ENCODE measurements at places on chromosomes 7 and 10. TPM values are rescaled to one million over a fixed set of nuclear protein-coding genes. Genes with fewer than 3 reads are reported as not detected.
A peak's percentile ranks its signal among the peaks of the same experiment; 100 is the strongest.

DNA sequence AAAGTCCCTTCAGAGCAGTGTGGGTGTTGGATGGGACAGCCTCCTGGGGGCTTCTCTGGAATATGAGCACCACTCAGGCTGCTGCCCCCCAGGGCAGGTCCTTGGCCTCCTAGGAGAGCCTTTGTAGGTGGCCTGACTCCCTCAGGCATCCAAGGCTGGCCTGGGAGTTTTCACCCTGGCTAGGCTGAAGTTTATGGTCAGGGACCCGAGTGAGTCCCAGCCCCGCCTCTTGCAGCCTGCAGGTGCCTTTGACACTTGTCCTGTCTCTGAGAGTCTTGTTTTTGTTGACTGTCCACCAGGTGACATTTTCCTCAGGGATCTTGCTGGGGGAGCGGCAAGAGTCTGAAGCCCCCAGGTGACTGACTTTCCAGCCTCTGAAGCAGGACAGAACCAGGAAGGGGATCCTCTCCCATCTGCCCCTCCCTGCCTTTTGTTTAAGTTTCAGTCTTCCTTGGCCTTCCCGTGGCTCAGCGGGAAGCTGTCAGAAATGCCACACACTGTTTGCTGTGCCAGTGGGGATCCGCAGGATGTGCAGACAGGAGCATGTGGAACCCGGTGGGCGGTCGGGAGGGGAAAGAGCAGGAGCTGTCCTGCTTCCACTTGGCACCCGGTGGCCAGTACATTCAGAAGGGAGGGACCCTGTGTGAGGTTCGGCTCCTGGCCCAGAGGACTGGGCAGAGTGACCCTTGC lies 59.5 kb downstream of the LRRC18 start:
- DNase-seq = no peak

GRCh38 chr10:106711313-106711906 lies 453.1 kb downstream of the SORCS1 start:
- peak; percentile 48 for DNase-seq

DNA sequence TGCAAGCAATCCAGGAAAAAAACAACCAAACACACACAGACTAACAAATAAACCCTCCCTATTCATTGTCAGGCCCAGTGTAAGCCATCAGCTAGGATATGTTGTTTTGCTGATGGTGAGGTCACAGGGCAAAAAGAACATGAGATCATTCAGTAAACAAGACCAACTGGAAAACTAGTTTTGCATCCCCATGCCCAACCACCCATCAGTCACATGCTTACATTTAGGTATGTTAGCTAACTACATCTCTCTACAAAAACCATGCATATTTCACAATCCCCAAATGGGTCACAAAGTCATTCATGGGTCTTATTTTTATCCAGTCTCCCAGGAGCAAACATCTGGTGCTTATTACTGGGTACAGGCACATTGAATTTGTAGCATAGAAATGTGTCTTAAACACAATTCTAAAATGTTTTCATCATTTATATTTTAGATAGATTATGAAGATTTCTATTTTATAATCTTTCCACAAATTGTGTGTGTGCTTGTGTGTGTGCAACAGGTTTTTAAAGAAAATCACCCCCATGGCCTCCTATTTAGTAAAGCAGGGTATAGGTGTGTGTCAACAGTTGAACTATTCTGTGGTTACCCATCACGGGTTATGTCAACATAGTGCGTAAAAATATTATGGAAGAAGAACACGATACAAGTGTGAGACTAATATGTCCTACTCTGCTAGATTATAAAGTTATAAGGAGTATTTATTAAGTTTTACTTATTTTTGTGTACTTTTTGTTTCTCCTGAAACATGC lies 103.8 kb upstream of the AKR1E2 start:
- DNase-seq = no peak

DNA sequence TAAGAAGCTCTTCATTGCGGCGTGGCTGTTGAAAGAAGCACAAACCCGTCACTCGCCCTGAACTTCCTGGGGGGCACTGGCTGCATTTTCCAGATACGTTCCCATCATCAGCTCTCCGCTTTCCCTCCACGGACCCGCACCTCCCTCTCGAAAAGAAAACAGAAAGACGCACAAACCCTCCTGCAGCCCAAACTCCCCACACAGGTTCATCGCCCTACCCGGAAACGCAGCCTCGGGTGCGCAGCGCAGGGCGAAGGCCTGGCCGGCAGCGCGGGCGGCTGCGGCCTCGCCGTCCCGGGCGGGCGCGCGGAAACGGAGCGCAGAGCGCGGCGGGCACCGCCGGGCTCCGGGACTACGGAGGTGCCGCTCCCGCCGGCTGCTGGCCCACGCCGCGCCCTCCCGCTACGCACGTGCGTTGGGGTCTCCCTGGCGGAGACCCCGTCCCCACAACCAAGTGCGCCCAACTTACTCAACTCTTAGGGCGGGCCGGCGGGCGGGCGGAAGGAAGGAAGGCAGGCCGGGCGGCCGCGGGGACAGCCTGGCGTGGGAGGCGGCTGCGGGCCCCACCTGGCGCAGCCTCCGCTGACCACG lies 822 bp downstream of the ZNF800 start:
- peak; percentile 17 for DNase-seq

- DNase-seq = no peak
Observed at GRCh38 chr10:30574432-30574796, 55.1 kb downstream of the LYZL2 start.

DNA sequence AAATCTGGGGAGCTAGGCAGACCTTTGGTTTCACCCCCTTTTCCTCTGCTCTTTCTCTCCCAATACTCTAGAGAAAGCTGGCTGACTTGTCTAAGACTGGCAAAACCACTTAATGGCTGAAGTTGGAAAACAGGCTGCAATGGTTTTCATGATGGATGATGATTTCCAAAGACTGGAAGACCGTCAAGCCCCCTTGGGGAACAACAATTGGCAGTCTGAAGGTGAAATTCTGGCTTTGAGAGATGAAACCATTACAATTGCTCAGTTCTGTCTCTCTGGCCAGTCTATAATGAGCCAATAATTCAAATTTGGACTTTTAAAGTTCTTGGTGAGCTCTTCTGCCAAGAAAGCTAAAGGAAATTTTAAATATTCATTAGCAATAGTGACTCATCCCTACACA lies 680.5 kb downstream of the PARD3 start:
- no peak for DNase-seq

- no peak for DNase-seq
Observed at GRCh38 chr7:80636709-80637108, 1.7 kb upstream of the CD36 start.

- DNase-seq = no peak
Observed at GRCh38 chr7:11332186-11332864, 358.7 kb downstream of the PHF14 start.

DNA sequence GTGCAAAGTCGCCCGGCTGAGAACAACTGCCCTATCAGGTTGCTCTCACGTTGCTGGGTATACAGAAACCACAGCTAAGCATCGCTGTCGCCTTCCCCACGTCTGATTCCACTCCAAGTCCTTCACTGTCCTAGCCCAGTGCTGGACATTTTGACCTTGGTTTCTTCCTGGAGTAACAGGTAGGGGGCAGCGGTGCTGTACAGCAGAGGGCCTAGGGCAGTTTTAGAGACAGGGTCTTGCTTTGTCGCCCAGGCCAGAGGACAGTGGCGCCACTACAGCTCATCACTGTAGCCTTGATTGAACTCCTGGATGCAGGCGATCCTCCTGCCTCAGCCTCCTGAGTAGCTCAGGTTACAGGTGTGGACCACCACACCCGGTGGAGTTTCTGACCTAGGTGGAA lies 2.6 kb downstream of the CLDN15 start:
- DNase-seq = no peak

DNA sequence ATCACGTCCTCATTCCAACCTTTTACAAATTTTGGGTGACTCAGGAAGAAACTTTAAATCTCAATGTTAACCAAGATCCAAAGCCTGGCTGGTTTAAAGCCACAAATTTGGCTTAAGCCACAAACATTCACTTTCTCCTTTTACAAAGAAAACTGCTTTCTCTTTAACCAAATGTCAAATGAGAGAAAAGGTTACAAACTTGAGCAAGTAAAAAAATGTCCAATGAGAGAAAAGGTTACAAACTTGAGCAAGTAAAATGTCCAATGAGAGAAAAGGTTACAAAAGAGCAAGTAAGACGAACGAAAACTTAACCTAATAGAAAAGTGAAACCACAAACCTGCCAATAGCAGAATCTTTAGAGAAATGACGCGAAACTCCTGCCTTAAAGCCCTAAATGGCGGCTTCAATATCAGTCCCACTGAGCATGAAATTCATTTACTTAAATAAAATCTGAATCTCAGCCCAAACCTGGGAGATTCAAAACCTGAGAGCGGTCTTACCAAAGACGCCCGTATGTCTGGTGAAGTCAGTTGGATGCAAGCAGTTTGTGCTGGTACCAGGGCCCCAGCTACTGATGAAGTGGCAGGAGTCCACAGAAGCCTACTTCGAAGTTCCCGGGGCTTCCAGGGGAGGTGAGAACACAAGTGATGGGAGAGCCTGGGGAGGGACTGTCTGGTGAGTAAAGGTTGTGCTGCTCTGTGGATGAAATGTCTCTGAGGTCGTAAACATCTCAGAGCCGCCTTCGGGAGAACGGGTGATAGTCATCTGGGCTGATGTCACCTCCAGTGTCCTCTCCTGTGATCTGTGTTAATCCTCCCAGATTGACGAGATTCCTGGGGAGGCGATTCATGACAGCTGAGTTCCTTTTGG lies 74.6 kb downstream of the PAXIP1 start:
- peak; percentile 88 for DNase-seq

The GPR22 gene
- not detected for total RNA-seq

The GGCT gene
- total RNA-seq = 147 TPM

The SYT15B gene
- 0.09 TPM for total RNA-seq

The PLEKHA8 gene
- 27.1 TPM for total RNA-seq

The SPDYE16 gene
- total RNA-seq = not detected

The HOGA1 gene
- 6.3 TPM for total RNA-seq

The ZNF33B gene
- 10.4 TPM for total RNA-seq

The ABCC2 gene
- 0.69 TPM for total RNA-seq
